ENCODE measurements at places on chromosomes 5 and 9.

GRCh38 chr9:94758880-94759279 lies 32.4 kb downstream of the AOPEP start:
- DNase-seq = no peak

- DNase-seq = no peak
Measured at GRCh38 chr9:124239249-124240073, 18.3 kb upstream of the NEK6 start.

DNA sequence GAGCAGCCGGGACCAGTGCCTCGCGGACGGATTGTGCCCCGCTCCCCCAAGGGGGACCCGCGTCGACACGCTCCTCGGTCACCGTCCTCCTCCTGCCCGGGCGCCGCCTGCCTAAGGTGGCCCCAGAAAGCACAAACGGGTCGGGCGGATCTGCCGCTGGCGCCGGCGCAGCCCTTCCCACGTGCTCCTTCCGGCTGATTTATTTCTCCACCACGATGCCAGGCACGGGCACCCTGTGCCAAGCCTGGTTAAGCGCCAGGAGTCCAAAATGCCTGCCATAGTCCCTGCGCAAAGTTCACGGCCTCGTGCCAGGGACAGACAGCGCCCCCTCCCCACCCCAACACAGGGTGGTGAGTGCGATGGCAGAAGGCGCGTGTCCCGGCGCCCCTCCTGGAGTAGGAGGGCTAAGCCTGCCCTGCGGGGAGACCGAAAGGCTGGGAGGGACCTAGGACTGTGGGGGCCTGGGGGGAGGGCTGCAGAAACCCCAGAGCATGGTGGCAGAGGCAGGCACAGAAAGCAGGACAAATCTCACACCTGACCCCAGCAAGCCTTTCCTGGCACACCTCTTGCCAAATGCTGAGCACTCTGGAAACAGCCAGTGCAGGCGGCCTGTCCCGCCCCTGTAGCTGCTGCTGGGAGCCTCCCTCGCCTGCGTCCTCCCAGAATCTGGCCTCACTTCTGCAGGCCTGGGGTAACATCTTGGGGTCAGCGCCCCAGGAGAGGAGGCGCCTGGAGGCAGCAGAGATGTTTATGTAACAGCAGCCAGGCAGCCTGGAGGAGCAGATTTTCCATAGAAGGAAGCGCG lies 1.1 kb upstream of the NOTCH1 start:
- peak; percentile 28 for DNase-seq

- DNase-seq = no peak
Measured at GRCh38 chr5:396531-396961, 46.4 kb upstream of the EXOC3 start.

- no peak for DNase-seq
Measured at GRCh38 chr9:36316611-36317317, 58.5 kb upstream of the GNE start.

- no peak for DNase-seq
Measured at GRCh38 chr9:133913571-133914369, 78.4 kb downstream of the VAV2 start.

DNA sequence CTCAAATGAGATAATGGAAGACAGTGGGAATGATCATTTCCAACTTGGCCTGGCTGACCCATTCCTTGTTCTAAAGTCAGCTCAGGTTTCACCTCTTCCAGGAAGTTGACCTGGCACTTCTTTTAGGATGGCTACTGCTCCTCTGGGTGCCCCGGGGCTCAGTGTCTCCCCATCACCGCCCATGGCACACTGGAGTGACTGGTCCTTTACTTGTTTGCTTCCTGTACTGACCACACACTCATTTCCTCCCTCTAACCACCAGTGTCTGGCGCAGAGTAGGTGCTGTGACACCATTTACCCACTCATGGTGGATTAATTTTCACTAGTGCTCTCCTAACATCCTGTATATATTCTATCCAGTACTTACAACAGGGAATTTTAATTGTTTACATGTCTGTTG lies 183.5 kb downstream of the CDK5RAP2 start:
- DNase-seq = no peak

- no peak for DNase-seq
Measured at GRCh38 chr5:179605026-179605833, 18.2 kb downstream of the HNRNPH1 start.

GRCh38 chr9:83512621-83513020 lies 25.6 kb downstream of the FRMD3 start:
- DNase-seq = no peak

GRCh38 chr5:95682891-95683290 lies at the start of gene SPATA9:
Gene SPATA9 (minus strand): TSS chr5:95682991. CDS start chr5:95682854, 137 bp downstream.
- no peak for DNase-seq

- DNase-seq = no peak
Measured at GRCh38 chr5:156825688-156826087, 24.4 kb upstream of the PPP1R2B start.

DNA sequence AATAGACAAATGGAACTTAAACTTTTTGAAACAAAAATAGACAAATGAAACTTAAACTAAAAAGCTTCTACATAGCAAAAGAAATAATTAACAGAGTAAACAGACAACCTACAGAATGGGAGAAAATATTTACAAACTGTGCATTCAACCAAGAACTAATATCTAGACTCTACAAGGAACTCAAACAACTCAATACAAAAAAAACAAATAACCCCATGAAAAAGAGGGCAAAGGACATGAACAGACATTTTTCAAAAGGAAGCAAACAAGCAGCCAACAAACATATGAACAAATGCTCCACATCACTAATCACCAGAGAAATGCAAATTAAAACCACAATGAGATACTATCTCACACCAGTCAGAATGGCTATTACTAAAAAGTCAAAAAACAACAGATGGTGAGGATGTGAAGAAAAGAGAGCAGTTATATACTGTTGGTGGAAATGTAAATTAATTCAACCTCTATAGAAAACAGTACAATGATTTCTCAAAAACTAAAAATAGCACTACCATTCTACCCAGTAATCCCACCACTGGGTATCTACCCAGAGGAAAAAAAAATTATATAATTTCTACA lies 170.8 kb upstream of the RGMB start:
- no peak for DNase-seq

GRCh38 chr5:119289438-119290044 lies 66.3 kb upstream of the TNFAIP8 start:
- no peak for DNase-seq

- no peak for DNase-seq
Measured at GRCh38 chr9:129270903-129271431, 92.9 kb upstream of the IER5L start.

DNA sequence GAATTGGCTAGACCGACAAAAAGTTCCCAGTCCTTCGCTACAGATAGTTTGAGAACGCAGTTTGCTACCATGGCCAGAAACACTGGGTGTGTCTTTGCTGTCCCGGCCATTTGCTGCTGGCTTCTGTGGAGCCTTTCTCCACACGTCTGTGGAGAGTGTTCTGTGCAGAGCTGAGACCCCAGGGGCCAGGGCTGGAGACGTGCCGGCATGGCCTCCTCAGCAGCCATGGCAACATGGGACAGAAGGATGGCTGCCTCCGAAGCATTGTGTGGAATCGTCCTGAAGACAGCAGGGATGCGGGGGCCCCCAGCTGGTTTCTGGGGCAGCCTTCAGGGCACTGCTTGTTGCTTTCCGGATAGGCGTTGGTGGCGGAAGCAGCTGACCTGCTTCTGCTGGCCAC lies 142.8 kb downstream of the GADD45G start:
- no peak for DNase-seq

DNA sequence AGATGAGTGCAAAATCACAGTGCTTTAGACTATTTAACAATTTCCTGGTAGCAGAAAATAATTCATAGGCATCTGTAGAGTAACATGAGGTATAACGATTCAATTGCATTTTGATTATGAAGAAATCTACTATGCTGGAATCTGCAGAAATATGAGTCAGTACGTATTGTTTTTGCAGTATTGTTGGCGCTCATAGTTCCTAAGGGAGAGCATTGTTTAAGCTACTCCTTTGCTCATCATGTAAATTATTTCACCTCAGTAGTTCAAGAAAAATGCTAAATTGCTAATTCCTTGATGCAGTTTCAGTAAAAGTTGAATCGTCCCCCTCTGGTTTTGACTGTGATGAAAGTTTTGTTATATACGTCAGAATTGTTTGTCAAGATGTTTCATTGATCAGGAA lies 458.4 kb downstream of the HINT1 start:
- DNase-seq = no peak

DNA sequence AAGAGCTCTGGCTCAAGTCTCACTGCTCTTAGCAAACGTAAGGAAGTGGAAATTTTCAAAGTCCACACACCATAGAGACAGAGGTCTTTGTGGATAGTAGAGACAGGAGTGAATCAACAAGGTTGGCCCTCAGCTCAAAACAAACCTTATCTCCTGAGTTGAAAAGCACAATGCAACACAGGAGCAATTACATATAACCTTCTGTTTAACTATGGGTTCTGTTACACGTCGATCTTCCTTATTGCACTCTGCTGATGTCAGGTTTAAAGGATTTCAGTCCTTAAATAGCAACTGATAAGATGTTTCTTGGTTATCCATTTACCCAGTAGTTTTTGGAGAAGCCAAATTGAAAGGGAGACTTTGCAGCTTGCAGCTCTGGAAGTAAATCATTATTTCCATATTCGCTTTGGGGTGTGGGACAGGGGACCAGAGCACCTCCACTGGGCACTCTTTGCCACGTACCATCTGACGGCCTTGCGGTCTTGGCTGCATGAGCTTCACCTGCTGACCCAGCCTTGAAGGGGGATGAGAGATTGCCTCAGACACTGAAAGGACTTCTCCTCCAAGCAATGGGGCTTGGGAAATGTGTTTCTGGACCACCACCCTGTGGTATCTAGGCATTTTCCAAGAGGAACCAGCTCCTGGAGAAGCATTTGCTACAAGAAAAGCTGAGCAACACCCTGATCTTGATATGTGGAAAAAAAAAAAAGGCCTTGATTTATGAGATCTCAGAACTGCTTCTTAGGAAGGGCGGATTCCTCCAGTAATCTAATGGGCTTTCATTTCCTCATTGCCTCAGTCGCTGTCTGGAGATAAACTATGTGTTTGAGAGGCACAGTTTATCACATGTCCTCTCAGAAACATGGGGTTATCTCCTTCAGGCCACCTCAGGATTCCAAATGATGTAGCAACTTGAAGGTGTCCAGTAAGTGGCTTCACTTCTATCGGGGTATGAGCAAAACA lies 56.2 kb upstream of the ZNF622 start:
- no peak for DNase-seq

GRCh38 chr5:79111960-79112702 lies 522 bp downstream of the BHMT start:
- no peak for DNase-seq

DNA sequence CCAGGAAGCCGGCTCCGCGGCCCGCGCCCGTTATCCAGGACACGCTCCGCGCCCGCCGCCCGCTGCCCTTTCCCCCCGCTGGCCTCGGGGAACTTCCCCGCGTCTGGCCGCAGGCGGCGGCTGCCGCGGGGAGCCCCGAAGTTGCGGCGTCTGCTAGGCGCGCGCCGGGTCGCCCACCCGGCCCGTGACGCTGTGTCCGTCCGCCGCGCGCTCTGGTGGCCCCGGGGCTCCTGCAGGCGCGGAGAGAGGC lies 621 bp upstream of the GCNT4 start:
- no peak for DNase-seq

DNA sequence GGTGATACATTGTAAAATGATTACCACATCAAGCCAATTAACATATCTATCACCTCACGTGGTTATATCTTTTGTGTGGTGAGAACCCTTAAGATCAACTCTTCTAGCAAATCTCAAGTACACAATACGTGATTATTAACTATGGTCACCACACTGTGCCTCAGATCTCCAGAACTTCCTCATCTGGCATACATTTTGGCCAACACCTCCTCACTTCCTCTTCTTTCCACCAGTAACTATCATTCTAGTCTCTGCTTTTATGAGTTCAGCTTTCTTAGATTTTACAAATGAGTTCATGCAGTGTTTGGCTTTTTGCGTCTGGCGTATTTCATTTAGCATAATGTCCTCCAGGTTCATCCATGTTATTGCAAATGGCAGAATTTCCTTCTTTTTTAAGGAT lies 35.8 kb downstream of the PRKACG start:
- DNase-seq = no peak

DNA sequence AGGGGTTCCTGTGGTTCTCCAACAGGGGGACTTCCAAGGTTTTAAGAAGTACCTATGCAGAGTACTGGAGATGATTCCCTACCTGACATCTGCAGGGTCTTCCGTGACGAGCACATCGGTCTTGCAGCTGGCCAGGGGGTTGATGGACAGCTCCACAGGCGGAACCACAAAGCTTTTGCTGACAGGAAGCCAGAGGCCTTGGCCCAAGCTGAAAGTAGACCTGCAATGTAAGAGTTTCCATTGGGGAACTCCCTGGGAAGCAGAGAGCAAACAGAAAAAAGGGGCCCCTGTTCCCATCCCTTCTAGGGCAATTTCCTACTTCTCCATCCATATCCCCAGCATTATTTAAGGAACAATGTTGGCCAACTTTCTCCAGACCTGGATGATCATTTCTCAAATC lies 288.0 kb downstream of the TRIM32 start:
- DNase-seq = no peak

GRCh38 chr9:108300306-108301287 lies 555.2 kb downstream of the ACTL7B start:
- DNase-seq = no peak

GRCh38 chr9:38313421-38313820 lies 79.1 kb upstream of the ALDH1B1 start:
- no peak for DNase-seq

- DNase-seq = no peak
Measured at GRCh38 chr5:77791356-77791755, 15.2 kb upstream of the TBCA start.

DNA sequence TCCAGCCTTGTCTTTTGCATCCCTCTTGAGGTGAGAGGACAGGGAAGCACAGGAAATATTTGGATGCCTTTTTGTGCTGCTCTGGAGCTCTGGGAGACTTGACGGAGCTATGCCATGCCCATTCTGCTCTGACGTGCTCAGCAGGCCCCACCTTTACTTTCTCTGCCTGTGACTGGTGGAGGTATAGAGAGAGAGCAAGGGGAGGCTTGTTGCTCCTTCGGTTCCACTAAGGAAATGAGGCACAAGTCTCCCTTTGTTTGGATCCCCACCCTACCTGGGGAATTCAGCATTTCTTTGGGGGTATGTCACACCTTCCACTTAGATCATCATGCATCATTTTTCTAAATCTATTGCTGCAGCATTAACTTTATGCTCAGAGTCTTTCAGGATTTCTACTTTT lies 121.8 kb upstream of the CNTLN start:
- no peak for DNase-seq

- DNase-seq = no peak
Measured at GRCh38 chr9:90201766-90202165, 440.9 kb downstream of the DIRAS2 start.

DNA sequence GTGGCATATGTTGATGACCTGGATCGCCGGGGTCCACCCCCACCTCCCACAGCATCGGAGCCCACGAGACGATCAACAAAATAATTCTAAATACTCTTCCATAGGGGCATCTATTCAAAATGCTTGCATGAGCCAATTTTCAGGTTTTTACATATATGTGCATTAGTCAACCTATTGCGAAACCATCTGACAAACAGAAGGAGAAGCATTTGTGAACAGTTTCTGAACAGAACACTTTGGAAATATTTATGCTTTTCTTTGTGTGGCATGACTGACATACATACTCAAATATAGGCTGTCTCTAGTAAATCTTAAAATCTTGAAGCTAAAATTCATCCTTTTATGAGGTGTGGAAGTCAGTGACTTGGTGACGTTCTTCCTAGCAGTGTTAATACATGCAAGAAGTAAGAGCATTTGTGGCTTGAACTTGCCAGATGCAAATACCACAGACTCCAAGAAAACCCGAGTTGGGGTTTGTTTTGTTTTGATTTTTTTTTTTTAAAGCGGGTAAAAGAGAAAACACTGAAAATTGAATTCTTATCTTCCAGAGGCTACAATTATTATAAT lies 5.3 kb downstream of the GPR151 start:
- no peak for DNase-seq

GRCh38 chr9:20753761-20754160 lies 69.7 kb downstream of the FOCAD start:
- no peak for DNase-seq

GRCh38 chr9:38482918-38483592 lies 58.8 kb upstream of the IGFBPL1 start:
- DNase-seq = no peak

All from stimulated activated CD4-positive, alpha-beta T cell treated with anti-CD3 and anti-CD28 coated beads, Interleukin-15, amount 100 ng/mL, for 1 hour (primary cell).